Activated gamma-delta T cell treated with anti-CD3 and anti-CD28 coated beads, Interleukin-2, amount 50 U/mL, for 16 hours (primary cell): ENCODE measurements at places on chromosomes 11 and 22.

DNA sequence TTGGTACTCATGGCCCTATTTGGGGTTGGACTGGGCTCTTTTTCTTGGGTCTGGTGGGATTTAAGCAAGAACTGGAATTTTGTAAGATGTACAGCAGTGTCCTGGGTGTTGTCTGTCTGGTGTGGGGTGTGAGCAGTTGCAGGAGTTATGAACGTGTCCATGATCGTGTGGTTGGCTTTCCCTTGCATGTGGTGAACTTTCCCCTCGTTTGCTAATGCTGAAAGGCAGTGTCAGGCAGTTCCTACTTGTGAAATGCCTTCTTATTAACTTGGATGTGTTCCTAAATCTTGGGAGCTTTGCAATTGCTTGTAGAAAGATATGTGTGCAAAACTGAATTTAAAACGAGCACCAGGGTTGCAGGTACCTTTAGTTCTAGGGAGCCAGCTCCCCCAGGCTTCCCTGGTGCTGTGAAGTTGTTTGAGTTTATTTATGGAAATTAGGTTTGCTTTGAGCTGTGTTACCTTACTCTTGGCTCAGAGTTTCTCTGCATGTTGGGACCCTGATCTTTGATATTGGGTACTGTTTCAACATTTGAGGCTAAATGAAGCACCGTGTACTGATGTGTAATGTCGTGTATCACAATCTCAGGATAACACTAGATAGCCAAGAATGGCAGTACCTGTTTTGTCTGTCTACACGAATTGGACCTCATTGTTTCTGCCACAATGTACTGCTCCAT is 35.8 kb upstream of the HSD17B12 start:
- DNase-seq: no peak

DNA sequence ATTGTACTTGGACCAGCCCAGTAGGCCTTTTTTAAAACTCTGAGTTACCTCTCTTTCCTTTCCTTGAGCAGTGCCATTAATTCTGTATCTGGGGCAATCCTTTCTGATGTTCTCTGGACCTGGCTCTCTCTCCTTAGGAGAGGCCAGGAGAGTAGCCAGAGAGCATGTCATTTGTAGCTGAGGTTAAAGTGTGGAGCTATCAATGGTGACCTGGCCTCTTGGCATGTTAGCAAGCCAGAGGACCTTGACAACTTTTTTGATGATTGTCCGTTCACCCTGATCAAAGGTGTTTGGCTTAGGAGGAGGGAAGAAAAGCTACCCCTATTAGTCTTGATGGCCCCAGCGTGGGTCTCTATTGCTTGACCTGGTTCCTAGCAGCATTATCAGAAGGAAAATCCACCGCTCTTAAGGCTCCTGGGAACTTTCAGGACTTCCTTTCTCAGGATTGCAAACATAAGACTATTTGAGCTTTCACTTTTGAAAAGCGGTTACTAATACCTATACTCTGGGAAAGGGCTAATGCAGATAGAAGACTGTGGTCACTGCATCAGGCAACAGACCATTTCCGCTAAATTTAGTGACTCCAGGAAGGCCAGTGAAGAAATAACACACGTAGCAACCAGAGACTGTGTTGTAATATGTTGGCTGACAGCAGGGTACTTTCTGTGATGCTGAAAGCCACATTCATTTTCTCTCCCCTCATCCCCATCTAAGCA is 18.2 kb downstream of the LIMK2 start:
- no peak for DNase-seq

DNA sequence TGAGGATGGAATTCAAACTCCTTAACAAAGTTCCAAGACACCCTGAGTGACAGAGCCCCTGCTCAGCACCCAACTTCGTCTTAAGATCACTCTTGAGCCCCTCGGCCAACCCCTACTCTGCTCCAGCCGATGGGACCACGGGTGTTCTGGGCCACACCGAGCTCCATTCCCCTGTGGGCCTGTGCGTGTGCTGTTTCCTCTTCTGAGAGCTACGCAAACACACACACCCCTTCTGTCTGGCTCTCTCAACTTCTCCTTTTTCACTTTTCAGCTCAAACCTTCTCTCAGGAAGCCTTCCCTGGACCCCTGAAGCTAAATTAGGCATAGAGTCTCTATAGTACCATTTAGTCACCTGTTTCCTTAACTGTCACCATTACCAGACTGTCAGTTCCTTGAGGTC is 37.5 kb upstream of the NNMT start:
- DNase-seq: no peak

DNA sequence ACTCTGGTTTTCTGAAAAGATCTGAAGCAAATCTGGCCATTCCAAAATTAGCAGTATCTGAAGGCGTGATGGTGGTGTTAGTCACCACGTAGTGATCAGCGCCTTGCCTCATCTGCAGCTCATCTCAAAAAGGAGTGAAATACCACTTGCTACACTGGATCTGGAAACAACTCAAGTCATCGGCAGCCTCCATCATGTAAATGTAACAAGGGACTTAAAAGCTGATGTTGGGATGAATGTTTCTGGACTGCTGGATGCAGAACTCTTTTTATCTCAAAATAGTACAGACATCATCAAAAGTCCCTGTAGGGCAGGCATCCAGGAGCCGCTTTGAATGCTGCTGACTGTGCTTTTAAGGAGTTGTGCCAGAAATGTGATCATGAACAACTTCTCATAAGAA is 14.1 kb upstream of the APLP2 start:
- DNase-seq: no peak

DNA sequence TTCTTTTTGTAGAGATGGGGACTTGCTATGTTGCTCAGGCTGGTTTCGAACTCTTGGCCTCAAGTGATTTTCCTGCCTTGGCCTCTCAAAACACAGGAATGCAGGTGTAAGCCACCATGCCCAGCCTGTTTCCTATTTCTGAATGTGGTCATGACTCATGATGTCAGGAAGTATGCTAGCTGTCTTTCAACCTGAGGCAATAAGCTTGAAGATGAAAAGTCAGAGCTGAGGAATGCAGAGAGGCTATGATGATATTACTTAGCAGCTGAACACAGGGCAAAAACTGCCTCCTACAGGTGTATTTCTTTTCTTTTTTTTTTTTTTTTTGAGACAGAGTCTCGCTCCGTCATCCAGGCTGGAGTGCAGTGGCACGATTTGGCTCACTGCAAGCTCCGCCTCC is 9.0 kb upstream of the NUCB2 start:
- DNase-seq: no peak
